CD4-positive, alpha-beta T cell treated with Interleukin-4 for 1 hour (primary cell): ENCODE measurements at places on chromosomes 11 and 22.

GRCh38 chr11:4699697-4700435 lies 2.2 kb upstream of the OR51E2 start:
- DNase-seq = no peak

GRCh38 chr22:19870153-19871022 lies 15.7 kb upstream of the GNB1L start:
- no peak for DNase-seq

- DNase-seq = no peak
Measured at GRCh38 chr22:29344137-29344536, 28.6 kb upstream of the RASL10A start.

- DNase-seq = no peak
Measured at GRCh38 chr11:20154381-20154780, 5.9 kb downstream of the DBX1 start.

GRCh38 chr11:119147604-119148333 lies 1.1 kb upstream of the ABCG4 start:
- DNase-seq = no peak

DNA sequence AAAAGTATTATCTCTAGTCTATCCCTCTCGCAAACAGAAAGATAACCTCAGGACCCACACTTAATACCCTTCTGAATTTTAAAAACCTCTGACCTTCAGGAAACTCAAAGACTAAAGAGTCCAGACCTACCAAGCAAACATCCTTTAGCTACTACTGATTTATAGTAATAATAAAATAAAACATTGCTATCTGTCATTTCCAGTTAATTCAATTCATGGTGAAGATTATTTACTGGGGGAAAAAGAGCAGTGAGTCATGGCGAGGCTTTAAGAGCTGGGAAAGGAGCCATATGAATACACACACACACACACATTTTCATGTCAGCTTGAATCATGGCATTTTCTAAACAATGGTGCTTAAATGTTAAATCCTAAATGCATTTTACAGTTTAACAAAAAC lies 87.1 kb downstream of the FAM76B start:
- no peak for DNase-seq

DNA sequence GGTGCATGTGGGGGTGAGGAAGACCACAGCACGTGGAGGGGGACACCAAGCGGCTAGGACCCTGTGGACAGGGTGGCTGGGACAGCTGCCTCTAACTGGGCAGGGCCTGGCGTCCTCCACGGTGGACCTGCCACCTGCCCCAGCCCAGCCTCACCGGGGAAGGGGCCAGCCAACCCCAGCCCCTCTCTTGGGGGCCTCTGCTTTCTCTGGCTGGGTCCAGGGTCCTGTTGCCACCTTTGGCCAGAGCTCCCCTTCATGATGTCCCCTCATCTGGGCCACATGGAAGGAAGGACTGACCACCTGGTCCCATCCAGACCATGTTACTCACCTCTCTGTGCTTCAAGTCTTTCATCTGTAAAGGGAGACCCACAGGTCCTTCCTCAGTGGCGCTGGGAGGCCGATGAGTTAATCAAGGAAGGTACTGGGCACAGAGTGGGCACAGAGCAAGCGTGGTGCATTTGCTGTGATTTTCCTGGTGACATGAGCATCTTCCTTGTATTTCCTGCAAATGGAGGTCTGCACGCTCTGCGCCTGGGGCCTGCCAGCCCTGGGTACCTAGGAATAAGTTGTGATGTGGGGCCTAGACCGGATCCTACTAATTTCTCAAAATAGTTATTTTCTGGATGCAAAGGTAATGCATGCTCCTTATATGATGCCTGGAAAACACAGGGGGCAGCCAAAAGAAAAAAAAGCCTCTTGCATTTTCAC lies 538.4 kb downstream of the TBC1D22A start:
- no peak for DNase-seq

- DNase-seq = no peak
Measured at GRCh38 chr11:131077340-131077739, 161.1 kb upstream of the SNX19 start.

- DNase-seq = no peak
Measured at GRCh38 chr11:64156235-64157011, 9.5 kb downstream of the MACROD1 start.

DNA sequence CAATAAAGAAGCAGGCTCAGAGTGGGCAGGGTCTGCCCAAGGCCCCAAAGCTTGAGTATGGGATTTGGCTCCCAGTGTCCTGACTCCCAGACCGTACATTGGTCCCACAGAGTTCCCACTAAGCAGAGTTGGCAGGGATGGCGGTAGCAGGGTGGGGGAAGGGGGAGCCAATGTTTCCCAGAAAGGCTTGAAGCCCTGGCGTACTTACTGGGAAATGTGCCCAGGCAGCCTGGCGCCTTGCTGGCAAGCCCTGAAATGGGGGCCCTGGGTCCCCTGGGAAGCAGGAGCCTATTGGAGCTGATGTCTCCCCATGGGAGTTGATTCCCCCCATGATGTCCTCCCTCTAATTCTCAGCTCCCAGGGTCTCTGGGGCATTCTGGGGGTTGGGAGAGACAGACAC lies 9.3 kb downstream of the ARHGEF17 start:
- no peak for DNase-seq

DNA sequence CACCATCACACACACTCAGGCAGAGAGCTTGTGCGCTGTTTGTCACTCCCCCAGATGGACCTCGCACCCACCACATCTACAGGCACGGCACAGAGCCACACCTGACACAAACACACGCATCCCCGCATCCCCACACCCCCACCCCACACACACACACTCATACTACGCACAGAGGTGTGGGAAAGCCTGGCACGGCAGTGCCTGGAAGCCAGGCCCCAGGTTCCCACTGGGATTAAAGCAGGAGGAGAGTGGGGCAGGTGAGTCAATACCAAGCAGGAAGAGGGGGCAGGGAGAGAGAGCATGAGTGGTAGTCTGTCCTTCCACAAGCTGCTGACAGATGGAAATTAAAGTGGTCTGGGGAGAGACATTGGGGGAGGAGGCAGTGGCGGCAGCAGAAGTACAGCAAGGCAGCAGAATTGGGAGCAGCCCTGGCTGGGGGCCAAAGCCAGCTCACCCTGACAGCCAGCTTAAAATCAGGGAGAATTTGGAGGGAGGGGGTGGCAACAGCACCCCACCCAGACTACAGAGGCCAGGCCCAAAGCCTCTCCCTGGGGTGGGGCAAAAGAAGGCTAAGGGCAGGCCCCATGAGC lies 20.7 kb downstream of the TNKS1BP1 start:
- no peak for DNase-seq

GRCh38 chr22:27685515-27685914 lies 116.0 kb downstream of the MN1 start:
- no peak for DNase-seq

DNA sequence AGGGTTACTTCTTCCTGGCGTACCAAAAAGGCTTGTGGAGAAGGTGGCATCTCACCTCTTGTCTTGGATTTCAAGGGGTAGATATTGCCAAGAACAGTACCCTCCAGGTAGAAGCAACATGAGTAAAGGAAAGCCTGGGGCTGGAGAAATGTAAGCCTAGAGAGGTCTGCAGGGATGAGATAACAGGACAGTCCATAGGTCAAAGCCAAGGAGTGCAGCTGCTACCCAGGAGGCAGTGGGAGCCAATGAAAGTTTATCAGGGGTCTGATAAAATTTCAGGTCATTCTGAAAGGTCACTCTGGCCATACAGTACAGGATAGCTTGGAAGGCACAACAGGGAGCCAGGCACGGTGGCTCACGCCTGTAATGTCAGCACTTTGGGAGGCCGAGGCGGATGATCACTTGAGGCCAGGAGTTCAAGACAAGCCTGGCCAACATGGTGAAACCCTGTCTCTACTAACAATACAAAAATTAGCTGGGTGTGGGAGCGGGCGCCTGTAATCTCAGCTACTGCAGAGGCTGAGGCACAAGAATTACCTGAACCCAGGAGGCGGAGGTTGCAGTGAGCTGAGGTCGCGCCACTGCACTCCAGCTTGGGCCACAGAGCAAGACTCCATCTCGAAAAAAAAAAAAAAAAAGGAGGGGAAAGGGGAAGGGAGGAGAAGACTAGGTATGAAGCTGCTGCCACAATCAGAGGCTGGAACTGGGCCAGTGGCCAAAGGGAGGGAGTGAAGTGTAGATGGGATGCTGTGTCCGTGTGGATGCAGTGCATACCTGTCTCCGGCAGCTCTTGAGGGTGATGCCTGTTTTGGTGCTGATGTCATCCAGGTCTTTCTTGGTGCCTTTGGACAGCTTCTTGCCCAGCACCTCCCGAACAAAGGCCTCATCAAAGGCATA lies 1.2 kb downstream of the FIBP start:
- no peak for DNase-seq

- DNase-seq = no peak
Measured at GRCh38 chr11:9222654-9223053, 42.5 kb downstream of the DENND5A start.

GRCh38 chr11:32173977-32174376 lies 83.1 kb downstream of the RCN1 start:
- no peak for DNase-seq

- no peak for DNase-seq
Measured at GRCh38 chr22:45544588-45545170, 42.0 kb downstream of the FBLN1 start.

GRCh38 chr11:86978247-86978646 lies 23.1 kb upstream of the FZD4 start:
- DNase-seq = no peak

GRCh38 chr11:4041731-4042391 lies 52.7 kb upstream of the RRM1 start:
- no peak for DNase-seq

DNA sequence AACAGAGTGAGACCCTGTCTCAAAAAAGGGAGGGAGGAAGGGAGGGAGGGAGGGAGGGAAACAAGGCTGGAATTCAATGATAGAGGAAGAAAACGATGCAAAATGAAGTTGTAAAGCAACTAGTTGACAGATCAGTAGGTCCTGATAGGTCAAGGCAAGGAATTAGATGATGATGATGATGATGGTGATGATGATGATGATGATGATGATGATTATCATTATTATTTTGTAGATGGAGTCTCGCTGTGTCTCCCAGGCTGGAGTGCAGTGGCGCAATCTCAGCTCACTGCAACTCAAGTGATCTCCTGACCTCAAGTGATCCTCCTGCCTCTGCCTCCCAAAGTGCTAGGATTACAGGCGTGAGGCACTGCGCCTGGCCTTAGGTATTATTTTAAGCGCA lies 11.3 kb upstream of the L3MBTL2 start:
- DNase-seq = no peak

- DNase-seq = no peak
Measured at GRCh38 chr11:45761659-45762058, 43.3 kb upstream of the SLC35C1 start.

DNA sequence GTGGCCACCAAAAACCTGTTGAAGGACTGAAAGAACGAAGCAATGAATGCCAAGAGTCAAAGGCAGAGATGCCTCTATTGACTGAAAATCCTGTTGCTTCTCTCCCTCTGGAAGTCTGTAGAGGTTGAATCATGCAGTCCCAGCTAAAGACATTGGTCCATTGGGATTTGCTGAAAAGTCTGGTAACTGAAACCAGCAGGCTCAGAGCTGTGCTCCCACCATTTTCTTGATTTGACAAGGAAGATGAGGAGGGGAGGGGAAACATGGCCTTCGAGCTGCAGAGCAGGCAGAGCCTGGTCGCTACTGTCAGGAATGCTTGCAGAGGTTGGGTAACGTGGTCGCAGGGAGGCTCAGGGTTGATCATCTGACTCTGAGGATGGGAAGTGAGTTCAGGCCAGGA lies 72.8 kb upstream of the CSNK2A3 start:
- no peak for DNase-seq

- no peak for DNase-seq
Measured at GRCh38 chr11:13667245-13667644, 1.2 kb upstream of the FAR1 start.

DNA sequence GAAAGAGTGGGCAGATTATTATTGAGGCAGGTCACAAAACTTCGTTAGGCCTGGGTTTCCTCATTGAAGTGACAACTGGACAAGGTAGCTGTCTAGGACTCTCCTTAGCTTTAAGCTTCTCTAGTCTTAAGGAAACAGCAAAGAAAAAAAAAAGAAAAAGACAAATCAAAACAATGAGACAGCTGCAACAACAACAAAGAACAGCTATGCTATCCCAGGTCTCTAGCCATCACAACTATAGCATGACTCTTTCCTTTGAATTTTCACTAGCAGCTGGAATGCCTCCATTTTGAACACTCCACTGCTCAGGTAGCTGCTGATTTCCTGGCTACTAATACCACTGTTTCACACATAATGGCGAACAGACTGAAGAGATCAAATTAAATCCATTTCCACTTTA lies 302.4 kb upstream of the SORL1-AS1 start:
- DNase-seq = no peak

DNA sequence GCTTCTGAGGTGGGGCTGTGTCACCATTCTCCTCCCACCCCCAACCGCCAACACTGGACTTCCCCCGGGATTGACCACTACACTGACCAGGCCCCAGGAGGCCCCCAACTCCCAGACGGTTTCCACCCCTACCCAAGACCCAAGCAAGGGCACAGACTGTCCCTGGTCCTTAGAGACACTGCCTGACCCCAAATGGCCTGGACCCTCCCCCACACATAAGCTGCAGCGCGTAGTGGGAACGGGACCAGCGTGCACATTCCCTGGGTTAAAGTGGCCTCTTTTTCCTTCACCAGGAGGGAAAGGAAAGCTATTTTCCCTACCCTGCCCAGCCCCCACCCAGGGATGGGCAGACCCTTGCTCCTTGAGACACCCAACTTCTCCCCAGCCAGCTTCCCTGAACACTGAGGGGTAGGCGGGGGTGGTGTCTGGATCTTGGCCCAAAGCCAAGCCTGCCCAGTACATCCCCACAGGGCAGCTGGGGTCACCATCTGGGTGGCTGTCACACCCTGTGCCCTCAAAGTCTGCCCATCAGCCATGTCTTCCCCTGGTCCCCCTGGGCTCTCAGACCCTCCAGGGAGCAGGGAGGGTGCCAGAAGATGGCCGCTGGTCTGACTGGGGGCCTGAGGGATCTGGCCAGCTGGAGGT lies 1.6 kb upstream of the MAPK12 start:
- no peak for DNase-seq

- no peak for DNase-seq
Measured at GRCh38 chr11:46981436-46981835, 44.9 kb downstream of the CSTPP1 start.

- no peak for DNase-seq
Measured at GRCh38 chr11:73288192-73288872, 16.2 kb downstream of the P2RY6 start.

DNA sequence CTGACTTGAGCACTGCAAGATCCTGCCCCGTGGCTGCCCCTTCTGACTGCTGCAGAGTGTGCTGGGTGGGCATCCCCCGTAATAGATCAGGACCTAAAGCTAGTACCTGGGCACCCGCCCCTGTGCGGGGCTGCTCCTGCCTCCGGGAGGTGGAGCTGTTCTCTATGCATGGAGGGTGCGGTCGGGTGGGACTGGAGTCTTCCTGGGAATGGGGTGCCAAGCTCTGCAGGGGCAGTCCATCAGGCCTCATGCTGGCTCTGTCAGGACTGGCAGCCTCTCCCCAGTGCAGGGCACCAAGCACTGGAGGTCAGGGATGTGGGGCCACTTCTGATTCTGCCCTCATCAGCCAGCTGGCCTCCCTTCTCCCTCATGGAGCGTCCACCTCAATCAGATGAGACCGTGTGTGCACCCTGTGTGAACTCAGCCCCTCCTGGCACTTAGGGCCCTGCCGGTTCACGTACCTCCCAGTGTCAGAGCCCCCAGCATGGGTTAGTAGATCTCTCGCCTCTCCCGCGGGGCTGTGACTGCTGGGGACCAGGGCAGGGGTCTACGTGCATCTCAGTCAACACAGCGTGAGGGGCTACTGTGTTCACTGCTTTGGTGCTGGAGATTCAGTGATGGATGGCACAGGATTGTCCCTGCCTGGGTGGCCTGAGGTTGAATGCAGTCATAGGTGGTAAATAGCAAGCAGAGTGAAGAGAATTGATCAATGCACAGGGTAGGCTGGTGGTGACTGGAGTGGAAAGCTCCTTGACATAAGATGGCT lies 30.8 kb downstream of the MPPED1 start:
- no peak for DNase-seq
